ENCODE measurements at places on chromosomes 7 and 10. TPM values are rescaled to one million over a fixed set of nuclear protein-coding genes. Genes with fewer than 3 reads are reported as not detected.

GAD2 gene
- total RNA-seq: not detected

PTPRZ1 gene
- total RNA-seq: not detected

HILPDA gene
- total RNA-seq: 8.7 TPM

PALD1 gene
- total RNA-seq: 31.8 TPM

TMEM196 gene
- total RNA-seq: not detected

PDE6C gene
- total RNA-seq: not detected

VSIR gene
- total RNA-seq: 59.2 TPM

STAMBPL1 gene
- 0.44 TPM for total RNA-seq

GRID2IP gene
- total RNA-seq: not detected

TLX1 gene
- not detected for total RNA-seq

AGR3 gene
- not detected for total RNA-seq

RTKN2 gene
- total RNA-seq: 0.27 TPM

CTAGE15 gene
- not detected for total RNA-seq

RASA4B gene
- 4.6 TPM for total RNA-seq

NME8 gene
- not detected for total RNA-seq

MMD2 gene
- total RNA-seq: not detected

PIP gene
- not detected for total RNA-seq

OR2A42 gene
- total RNA-seq: not detected

DENND2A gene
- 0.15 TPM for total RNA-seq

MRC1 gene
- total RNA-seq: 17.5 TPM

MBL2 gene
- not detected for total RNA-seq

TAF6 gene
- 63.9 TPM for total RNA-seq

TMEM229A gene
- not detected for total RNA-seq

NUDCD3 gene
- 62.0 TPM for total RNA-seq

VSTM4 gene
- total RNA-seq: 0.40 TPM

GNAT3 gene
- total RNA-seq: not detected

NFKB2 gene
- 42.8 TPM for total RNA-seq

TET1 gene
- 0.69 TPM for total RNA-seq

IDI2 gene
- not detected for total RNA-seq

C10orf71 gene
- not detected for total RNA-seq

ELMO1 gene
- 13.6 TPM for total RNA-seq

GIMAP7 gene
- 20.4 TPM for total RNA-seq

GFRA1 gene
- 3.7 TPM for total RNA-seq

PRPS1L1 gene
- total RNA-seq: not detected

LRRTM3 gene
- total RNA-seq: not detected

BAIAP2L1 gene
- total RNA-seq: 2.4 TPM

INHBA gene
- total RNA-seq: 2.8 TPM

TACR2 gene
- total RNA-seq: 0.49 TPM

CHST3 gene
- 12.9 TPM for total RNA-seq

TUBB8 gene
- 0.13 TPM for total RNA-seq

KCNH2 gene
- total RNA-seq: not detected

SMKR1 gene
- 1.2 TPM for total RNA-seq

ADRB1 gene
- total RNA-seq: 2.1 TPM

CPVL gene
- 2.6 TPM for total RNA-seq

TMEM120A gene
- total RNA-seq: 8.5 TPM

CALN1 gene
- not detected for total RNA-seq

SKIDA1 gene
- 0.47 TPM for total RNA-seq

STOX1 gene
- 0.59 TPM for total RNA-seq

CROT gene
- total RNA-seq: 13.4 TPM

USP6NL gene
- 12.9 TPM for total RNA-seq

POLR3A gene
- 17.5 TPM for total RNA-seq

TDRD1 gene
- not detected for total RNA-seq

COL17A1 gene
- total RNA-seq: 3.3 TPM

ITGA8 gene
- 0.53 TPM for total RNA-seq
